ENCODE measurements at places on chromosomes 5 and 9. TPM values are rescaled to one million over a fixed set of nuclear protein-coding genes. Genes with fewer than 3 reads are reported as not detected.

GRCh38 chr5:57715296-57715695 is 232.7 kb upstream of the ACTBL2 start:
- DNase-seq: peak; percentile 28

The TLE1 gene
- total RNA-seq: 8.7 TPM

The NMUR2 gene
- total RNA-seq: not detected

DNA sequence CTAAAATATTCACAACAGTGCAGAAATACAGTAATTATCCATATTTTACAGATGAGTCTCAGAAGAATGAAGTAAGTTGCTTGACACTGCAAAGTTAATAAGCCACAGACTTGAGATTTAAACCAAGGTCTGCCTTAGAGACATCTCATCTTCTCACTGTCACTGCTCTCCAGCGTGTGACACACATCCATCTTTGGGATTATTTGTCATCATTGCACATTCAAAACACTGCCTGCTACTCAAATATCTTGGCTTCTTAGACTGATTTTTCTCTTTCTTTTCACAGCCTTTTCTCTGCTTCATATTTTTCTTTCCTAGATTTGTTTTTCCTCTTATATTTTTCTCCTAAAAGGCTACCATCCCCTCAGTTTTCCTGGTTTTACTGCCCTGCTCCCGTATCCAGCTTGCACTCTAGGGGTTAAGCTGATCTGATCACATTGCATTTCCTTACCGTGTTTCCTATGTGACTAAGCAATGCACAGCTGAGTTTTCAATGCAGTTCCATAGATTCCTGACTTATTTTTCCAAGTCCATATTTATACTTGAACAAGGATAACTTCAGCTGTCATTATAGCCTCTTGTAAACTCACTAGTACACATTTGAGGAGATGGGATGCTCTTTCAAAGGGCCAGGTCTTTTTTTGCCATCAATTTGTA is 353.0 kb downstream of the PLK2 start:
- no peak for DNase-seq

GRCh38 chr5:5331848-5332247 is 90.6 kb upstream of the ICE1 start:
- peak; percentile 42 for DNase-seq

DNA sequence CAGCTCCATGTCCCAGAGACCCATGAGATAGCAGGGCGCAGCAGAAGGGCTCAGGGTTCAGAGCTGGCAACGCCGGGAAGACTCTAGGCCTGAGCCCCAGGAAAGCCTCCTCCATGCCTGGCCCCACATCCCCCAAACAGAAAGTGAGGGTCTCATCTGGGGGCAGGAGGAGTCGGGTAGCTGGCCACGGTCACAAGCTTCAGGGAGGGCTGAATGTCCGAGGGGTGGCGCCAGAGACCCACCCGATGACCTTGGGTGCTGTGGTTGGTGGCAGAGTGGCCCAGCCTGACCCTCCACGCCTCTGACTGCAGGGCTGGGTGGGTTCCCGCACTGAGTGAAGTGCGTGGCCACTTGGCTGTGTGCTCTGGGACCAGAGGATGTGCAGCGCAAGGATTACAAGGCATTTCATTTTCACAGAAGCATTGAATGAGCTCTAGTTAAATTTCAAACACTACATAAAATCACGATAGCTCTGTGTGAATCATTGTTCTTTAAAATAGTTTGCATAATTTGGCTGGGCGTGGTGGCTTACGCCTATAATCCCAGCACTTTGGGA is 3.0 kb downstream of the C8G start:
- no peak for DNase-seq

Data from H4 (cell line).